ENCODE measurements at places on chromosomes 5 and 9. TPM values are rescaled to one million over a fixed set of nuclear protein-coding genes. Genes with fewer than 3 reads are reported as not detected.

GRCh38 chr5:140027807-140028206, 15.3 kb downstream of the NRG2 start:
- no peak for DNase-seq
- no peak overlapping the region for H3K27ac ChIP-seq
- H3K36me3 ChIP-seq, result no peaks in the 10 kb centered on the region
- no peaks in the 10 kb centered on the region for H3K4me1 ChIP-seq

GRCh38 chr5:89871906-89872305, 537.6 kb downstream of the CETN3 start:
- no peak overlapping the region for H3K27ac ChIP-seq
- no peaks in the 10 kb centered on the region for H3K36me3 ChIP-seq
- H3K27me3 ChIP-seq, result no peaks in the 10 kb centered on the region
- no peak for DNase-seq
- H3K4me1 ChIP-seq, result no peaks in the 10 kb centered on the region

DNA sequence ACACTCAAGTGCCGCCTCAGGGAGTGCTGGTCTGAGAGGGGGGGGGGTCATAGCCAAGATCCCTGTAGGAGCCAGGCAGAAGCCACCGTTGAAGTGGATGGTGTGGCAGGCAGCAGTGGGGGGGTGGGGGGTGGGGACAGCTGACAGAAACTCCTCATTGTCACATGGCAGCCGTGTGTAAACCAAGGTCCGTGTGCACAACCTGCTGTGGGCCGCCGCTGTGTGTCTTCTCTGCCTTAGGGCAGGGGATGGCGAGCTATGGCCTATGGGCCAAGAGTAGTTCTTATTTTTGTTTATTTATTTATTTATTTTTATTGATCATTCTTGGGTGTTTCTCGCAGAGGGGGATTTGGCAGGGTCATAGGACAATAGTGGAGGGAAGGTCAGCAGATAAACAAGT, 13.4 kb downstream of the SQSTM1 start:
- peak; percentile 27 for DNase-seq
- H3K36me3 ChIP-seq, result peaks cover 79% of the 10 kb centered on the region
- no peaks in the 10 kb centered on the region for H3K4me1 ChIP-seq
- no peak overlapping the region for H3K4me3 ChIP-seq
- H3K27ac ChIP-seq, result no peak overlapping the region

C5orf63 gene
- 2.2 TPM for total RNA-seq

- H3K36me3 ChIP-seq, result peaks cover 4% of the 10 kb centered on the region
- H3K4me3 ChIP-seq, result peak overlapping the region; percentile 90
- H3K27ac ChIP-seq, result peak overlapping the region; percentile 84
- H3K4me1 ChIP-seq, result peaks cover 20% of the 10 kb centered on the region
- no peaks in the 10 kb centered on the region for H3K27me3 ChIP-seq
- DNase-seq, result peak; percentile 89
These were observed 754 bp downstream of the ZFR start for GRCh38 chr5:32443541-32444430.

SLC34A1 gene
- not detected for total RNA-seq

DNA sequence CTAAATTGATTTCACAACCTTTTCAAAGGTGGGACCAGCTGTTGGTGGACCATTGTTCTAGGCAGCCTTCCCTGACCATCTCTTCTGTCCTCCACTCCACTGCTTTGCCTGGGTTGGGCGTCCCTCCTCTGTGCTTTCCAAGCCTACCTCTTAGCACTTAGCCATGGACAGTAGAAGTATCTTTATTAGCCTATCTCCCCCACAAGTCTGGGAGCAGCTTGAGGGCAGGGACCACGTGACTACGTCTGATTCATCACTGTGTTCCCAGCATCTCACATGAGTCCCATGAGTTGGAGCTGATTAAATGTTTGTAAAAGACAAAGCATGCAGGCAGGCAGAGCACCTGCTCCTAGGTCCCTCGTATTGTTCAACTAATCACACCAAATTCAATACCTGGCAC, 20.9 kb downstream of the MORN5 start:
- peak; percentile 95 for DNase-seq
- peaks cover 39% of the 10 kb centered on the region for H3K27me3 ChIP-seq
- H3K4me1 ChIP-seq, result peaks cover 15% of the 10 kb centered on the region
- H3K4me3 ChIP-seq, result no peak overlapping the region
- H3K36me3 ChIP-seq, result no peaks in the 10 kb centered on the region

TMEM252 gene
- total RNA-seq, result not detected

DNA sequence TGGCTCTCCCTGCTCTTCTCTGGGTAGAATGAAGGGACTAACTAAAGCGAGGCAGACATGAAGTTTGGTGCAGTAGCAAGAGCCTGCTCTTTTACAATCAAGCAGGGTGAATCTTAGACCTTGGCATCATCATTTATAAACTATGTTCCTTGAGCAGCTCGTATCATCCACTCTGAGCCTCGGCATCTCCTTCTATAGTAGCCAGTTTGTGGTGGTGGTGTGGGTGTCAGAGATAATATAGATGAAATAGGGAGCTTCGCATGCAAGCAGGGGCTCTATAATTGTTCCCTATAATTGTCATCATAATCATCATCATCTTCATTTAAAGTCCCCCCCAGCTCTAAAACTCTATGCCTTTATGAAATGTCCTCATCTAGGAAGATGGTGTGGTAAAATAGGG, 72.5 kb upstream of the SAP30L start:
- peaks cover 43% of the 10 kb centered on the region for H3K4me1 ChIP-seq
- no peaks in the 10 kb centered on the region for H3K27me3 ChIP-seq
- no peak for DNase-seq
- peaks cover 24% of the 10 kb centered on the region for H3K36me3 ChIP-seq
- no peak overlapping the region for H3K27ac ChIP-seq

- H3K27me3 ChIP-seq, result no peaks in the 10 kb centered on the region
- H3K27ac ChIP-seq, result peak overlapping the region; percentile 79
- H3K4me3 ChIP-seq, result no peak overlapping the region
- H3K36me3 ChIP-seq, result no peaks in the 10 kb centered on the region
- peaks cover 47% of the 10 kb centered on the region for H3K4me1 ChIP-seq
These were observed 24.9 kb upstream of the SMU1 start for GRCh38 chr9:33101104-33101951.

DNA sequence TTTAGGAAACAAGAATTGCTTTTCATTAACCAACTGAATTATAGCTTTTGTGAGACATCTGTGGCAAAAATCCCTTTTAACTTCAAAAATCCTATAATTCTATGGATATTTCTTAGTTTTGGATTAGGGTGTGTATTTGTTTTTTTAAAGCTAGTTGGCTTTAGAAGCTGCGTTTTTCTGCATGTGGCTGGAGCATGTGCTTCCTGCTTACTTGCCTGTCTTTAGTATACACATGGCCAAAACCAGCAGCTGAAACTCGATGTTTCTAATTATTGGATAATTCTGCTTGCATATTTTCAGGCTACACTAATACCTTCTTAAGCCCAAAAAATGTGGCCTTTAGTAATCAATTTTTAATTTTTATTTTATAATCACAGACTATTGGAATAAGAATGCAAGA, 8.9 kb downstream of the RECK start:
- H3K36me3 ChIP-seq, result no peaks in the 10 kb centered on the region
- H3K27me3 ChIP-seq, result no peaks in the 10 kb centered on the region
- no peak overlapping the region for H3K27ac ChIP-seq
- H3K4me3 ChIP-seq, result no peak overlapping the region

DNA sequence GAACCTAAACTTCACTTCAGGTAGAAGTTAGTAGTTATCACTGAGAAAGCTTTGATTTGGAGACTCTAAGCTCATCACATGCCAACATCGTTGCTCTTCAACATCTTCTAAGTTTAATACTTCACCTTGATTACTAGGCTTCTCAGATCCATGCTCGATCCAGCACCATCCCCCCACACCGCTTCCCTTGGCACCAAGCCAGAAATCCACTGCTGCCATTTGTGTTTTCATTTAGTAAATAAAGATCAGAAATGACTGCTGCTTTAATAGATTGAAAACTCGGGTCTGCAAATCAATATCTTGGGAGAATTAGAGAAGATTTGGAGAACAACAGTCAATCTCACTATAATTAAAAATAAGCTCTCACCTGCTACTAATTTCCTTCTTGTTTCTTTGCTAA, 214.7 kb upstream of the NR4A3 start:
- no peaks in the 10 kb centered on the region for H3K27me3 ChIP-seq
- H3K4me1 ChIP-seq, result no peaks in the 10 kb centered on the region
- H3K36me3 ChIP-seq, result no peaks in the 10 kb centered on the region
- H3K27ac ChIP-seq, result no peak overlapping the region
- DNase-seq, result no peak

DNA sequence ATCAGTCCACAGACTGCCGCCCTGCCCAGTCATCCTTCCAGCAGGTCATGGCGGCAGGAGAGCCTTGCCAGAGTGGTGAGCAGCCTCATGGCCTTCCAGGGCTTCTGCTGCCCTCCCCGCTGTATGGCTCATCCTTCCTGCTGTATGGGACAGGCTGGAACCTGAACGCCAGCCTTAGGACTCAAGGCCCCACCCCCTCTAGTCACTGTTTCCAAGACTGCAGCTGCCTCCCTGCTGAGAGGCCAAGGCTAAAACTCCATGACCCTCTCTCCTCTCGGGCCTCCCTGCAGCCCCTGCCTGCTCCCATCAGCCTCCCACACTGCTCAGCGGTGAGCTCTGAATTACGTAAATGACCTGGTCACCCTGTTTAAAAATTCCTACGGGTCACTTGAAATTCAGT, 227.5 kb downstream of the AGTPBP1 start:
- DNase-seq, result no peak
- H3K36me3 ChIP-seq, result no peaks in the 10 kb centered on the region
- no peak overlapping the region for H3K27ac ChIP-seq
- H3K27me3 ChIP-seq, result no peaks in the 10 kb centered on the region

F2R gene
- total RNA-seq, result 38.7 TPM

- peaks cover 34% of the 10 kb centered on the region for H3K36me3 ChIP-seq
- H3K27ac ChIP-seq, result no peak overlapping the region
- no peak overlapping the region for H3K4me3 ChIP-seq
- H3K4me1 ChIP-seq, result no peaks in the 10 kb centered on the region
These were observed 26.4 kb upstream of the CMYA5 start for GRCh38 chr5:79663212-79663611.

GRCh38 chr9:112750764-112751055, 150 bp downstream of the SNX30 start:
- peak overlapping the region; percentile 35 for H3K27ac ChIP-seq
- H3K4me1 ChIP-seq, result peaks cover 50% of the 10 kb centered on the region
- no peak for DNase-seq
- peak overlapping the region; percentile 87 for H3K4me3 ChIP-seq

GRCh38 chr9:32468740-32469139, 57.3 kb downstream of the RIGI start:
- DNase-seq, result no peak
- H3K4me3 ChIP-seq, result no peak overlapping the region
- H3K4me1 ChIP-seq, result no peaks in the 10 kb centered on the region
- H3K36me3 ChIP-seq, result peaks cover 5% of the 10 kb centered on the region
- H3K27ac ChIP-seq, result no peak overlapping the region

SH3TC2 gene
- 0.72 TPM for total RNA-seq

DNA sequence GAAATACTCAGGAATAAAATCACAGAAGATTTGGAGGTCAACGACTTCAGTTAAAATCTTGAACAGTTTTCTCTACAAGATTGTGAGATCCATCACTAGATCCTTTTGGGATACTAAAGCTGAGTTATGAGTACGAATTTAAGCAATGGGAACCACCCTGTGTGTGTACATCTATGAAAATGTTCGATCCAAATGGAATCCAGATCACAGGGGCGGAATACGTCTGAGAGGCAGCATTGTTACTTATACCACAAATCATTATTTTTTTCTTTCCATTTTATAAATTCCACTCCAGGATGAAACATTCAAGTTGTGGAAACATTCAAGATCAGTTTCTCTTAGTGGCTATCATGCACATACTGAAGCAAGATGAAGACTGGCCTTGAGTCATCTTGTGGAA, 239.3 kb upstream of the PAPPA start:
- no peak for DNase-seq
- no peaks in the 10 kb centered on the region for H3K27me3 ChIP-seq
- H3K27ac ChIP-seq, result no peak overlapping the region
- no peak overlapping the region for H3K4me3 ChIP-seq

CENPH gene
- total RNA-seq, result 5.0 TPM

DNA sequence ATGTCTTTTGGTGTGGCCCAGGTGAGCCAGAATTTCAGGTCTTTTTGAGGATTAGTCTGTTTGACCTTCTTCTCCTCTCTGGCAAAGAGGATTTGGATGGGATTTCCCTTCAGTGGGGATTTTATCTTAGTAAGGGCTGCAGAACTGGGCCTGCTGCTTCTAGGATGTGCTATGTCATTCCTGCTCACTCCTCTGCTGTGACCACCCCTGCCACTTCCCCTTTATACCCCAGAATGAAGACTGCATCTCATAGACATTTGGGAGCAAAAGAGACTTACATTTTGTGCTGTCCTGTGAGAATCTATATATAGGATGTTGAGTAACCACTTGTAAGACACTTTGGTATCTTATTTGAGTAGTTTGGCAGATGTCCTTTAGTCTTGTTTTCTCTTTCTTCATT, 76.2 kb downstream of the ARHGAP26 start:
- H3K4me3 ChIP-seq, result no peak overlapping the region
- H3K27me3 ChIP-seq, result no peaks in the 10 kb centered on the region
- DNase-seq, result no peak
- H3K36me3 ChIP-seq, result no peaks in the 10 kb centered on the region

WDR36 gene
- total RNA-seq, result 44.5 TPM

- peak overlapping the region; percentile 98 for H3K27ac ChIP-seq
- DNase-seq, result no peak
- peaks cover 22% of the 10 kb centered on the region for H3K36me3 ChIP-seq
- H3K4me1 ChIP-seq, result peaks cover 72% of the 10 kb centered on the region
- H3K4me3 ChIP-seq, result no peak overlapping the region
These were observed 21.1 kb downstream of the ADAMTSL1 start for GRCh38 chr9:18495065-18495464.

DNA sequence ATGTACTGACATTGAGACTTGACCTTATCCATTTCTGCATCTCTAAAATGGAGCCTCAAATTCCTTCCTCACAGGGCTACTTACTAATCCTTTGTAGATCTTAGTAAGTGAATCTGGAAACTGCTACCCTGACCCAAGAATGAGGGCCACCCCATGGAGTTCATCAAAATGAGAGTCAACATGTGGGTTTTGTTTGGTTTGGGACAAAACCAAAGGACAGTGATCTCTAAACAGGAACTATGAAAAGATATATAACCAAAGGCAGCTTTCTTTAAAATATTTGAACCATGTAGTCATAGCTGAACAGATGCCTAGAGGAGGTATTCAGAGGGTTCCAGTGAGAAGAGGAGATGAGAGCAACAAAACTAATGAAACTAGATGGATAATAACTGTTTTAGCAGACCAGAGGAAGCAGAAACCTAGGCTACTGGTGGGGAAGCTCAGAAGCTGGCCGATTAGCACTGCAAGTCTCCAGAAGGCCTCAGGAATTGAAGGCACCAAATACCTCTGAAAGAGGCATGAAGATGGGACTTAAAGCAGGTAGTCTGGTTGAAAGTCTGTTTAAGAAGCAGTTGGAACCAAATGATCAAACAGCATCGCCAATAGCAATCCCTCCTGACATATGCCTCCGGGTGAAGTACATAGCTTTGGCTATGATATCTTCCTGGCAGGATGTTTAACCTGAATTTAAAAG, 45.8 kb downstream of the THOC3 start:
- H3K4me3 ChIP-seq, result peak overlapping the region; percentile 8
- H3K27ac ChIP-seq, result peak overlapping the region; percentile 67
- no peaks in the 10 kb centered on the region for H3K27me3 ChIP-seq
- H3K4me1 ChIP-seq, result peaks cover 30% of the 10 kb centered on the region

CD72 gene
- 2.7 TPM for total RNA-seq

FCN2 gene
- not detected for total RNA-seq

All from osteoblast (primary cell).